ENCODE measurements at places on chromosomes 1 and 21.

GRCh38 chr1:180691322-180691913, 59.6 kb downstream of the XPR1 start:
- no peak for DNase-seq

DNA sequence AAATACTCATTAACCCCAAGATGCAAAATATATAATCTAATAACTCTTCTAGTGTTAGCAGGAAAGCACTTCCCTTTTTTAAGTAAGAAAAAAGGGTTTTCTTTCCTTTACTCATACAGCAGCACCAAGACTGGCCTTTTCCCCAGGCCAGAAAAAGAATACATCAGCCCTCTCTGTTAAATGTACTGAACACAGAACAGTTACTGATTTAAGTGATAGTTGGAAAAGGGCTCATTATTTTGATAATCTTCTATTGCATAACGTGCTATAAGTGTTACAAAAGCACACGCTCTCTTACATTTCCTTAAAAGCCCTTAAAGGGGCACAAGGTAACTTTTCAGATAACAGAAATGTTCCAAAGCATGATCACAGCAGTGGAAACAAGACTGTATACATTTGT, 142.9 kb downstream of the TIAM1 start:
- no peak for DNase-seq

DNA sequence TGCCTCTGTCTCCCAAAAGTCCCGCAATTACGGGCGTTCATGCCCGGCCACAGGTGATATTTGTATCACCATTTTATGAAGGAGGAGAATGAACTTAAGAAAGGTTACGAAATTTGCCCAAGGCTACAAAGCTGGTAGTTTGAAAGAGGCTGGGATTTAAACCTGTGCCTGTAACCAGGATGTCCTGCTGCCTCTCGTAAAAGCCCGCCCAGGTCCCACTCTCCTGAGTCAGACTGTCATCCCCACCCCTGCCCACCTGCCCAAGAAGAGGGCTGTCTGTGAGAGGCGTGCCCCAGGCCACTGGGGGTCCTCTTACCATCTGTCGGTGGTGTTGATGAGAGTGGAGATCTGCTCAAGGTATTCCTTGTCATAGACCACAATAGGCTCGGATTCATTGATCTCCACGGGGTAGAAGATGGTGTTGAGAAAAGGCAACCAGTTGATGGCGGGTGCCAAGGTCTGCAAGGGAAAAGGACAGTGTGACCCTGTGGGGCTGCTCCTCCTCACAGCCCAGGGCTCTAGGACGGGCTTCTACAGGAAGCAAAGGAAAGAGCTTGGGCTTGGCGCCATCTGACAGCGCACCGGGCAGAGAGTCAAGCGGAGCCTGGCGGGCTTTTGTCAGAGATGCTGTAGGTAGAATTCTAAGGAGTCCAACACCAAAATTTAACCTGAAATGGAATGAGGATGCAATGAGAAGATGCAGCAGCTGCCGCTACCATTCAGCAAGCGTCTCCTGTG, 43.2 kb downstream of the ECE1 start:
- DNase-seq = no peak

- no peak for DNase-seq
Observed at GRCh38 chr1:180630408-180631193, 1.2 kb upstream of the XPR1 start.

DNA sequence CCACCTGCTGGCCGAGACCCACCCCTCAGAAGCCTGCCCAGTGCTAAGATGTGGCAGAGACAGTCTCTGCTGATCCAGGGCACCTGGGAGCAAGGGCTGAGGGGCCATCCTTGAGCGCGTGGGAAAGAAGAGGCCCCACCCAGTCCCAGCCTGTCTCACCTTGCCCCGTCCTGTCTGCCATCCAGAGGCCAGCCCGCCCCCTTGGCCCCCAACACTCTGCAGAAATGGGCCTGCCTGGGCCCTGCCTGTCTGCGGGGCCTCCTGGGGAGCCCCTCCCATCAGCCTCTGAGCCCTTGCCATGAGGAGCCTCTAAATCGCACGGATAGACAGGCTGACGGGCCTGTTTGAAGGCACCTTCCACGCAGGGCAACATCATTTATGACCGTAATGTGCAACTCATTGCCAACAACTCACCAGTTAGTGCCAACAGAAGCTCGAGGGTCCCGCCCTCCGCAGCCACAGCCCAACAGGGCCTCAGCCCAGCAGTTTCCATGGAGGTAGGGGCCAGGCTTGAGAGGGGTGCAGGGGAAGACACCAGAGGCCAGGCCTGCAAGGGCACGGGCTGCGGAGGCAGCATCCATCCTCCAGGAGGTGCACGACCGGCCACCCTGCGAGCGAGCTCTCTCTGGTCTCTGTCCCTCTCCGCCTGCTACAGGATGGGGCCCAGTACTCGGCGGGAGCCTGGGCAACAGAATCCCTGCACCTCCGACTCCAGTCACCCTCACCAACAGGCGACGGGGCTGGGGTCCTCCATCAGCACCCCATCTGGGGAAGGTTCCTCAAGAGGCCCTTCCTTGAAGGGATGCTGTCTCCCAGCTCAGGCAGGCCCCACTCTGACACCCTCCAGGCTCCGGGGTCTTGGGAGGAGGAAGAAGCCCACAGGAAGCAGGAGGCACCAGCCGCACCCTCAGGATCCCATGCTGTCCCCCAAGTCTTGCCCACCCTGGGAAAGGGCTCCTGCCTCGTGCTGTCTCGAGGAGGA, 78.0 kb downstream of the MEGF6 start:
- DNase-seq = no peak

GRCh38 chr1:1942753-1943656, 23.9 kb upstream of the TMEM52 start:
- DNase-seq = no peak

GRCh38 chr21:30351534-30351933, 3.1 kb upstream of the KRTAP23-1 start:
- DNase-seq = no peak

- no peak for DNase-seq
Observed at GRCh38 chr1:105419030-105419429, 1637.4 kb upstream of the PRMT6 start.

DNA sequence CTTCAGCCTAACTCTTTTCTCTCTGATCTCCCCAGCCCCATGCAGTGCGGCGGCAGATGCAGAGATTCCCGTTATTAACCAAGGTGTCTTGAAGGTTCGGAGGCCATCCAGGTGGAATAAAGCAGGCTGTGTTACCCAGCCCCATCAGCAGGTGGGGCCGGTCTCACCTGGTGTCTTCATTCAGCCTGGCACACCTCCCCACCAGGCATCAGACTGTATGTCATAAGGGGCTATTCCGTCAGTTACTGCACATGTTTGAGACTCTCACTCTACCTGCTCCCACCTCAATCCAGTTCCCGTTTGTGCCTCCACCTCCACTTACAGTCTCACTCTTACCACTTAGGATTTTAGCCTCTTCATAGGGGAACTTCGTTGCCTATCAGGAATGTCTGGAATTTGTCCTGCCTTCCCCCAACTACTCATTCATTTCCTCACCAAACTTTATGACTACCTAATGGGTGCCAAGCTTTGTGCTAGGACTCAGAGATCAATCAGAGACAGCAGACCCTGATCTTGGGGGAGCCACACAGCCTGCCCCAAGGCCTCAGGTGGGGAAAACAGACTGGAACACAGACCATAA, 170.2 kb downstream of the PLPP3 start:
- no peak for DNase-seq

DNA sequence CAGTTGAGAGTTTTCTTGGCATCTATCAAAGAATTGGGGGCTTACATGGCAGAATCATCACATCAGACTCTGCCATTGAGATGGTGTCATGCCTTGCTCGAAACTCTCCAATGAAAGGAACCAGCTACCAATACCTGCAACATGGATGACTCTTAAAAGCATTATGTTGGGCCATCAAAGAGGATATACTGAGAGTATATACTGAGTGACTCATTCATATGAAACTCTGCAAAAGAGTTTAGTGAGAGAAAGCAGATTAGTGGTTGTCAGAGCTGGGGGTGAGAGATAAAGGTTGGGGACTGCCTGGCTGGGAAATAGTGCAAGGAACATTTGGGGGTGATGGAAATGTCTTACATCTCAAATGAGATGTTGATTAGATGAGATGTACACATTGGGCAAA, 14.7 kb upstream of the HMGB4 start:
- DNase-seq = no peak

DNA sequence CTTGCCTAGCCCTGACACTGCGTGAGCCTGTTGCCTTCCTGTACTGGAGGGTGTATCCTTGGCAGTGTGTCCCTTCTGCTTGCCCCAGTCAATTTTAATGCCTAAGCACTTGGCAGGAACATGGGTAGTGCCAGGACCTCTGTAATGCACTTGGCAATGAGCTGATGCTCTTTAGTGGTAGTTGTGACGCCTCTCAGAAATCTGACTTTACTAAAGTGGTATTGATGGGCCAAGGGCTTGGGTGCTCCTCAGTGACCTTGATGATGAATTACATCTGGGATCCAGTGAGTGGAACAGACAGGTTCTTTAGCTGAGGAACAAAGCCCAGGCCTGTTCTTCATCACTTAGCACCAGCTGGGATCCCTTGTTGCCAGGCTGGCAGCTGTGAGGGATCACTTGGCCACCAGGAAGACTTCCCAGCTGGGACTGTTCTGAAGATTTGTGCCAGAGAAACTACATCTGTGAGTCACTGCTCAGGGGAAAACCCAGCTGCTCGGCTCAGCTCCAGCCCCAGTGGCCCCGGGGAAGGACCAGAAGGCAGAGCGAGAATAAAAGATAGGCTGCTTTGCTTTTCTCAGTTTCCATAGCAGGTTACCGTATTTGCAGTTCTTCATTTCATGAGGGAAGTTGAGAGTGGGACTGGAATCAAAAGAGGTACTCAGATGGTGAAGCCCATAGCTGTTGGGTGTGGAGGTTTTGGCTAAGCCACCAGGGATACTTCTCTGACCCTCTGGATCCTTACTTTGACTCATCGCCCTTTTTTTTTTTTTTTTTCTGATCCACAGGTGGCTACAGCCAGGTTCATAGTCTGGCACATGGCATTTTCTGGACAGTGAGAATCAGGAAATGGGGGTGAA, 28.5 kb upstream of the KCNA2 start:
- no peak for DNase-seq

- no peak for DNase-seq
Observed at GRCh38 chr21:27329255-27329851, 362.5 kb upstream of the ADAMTS5 start.

DNA sequence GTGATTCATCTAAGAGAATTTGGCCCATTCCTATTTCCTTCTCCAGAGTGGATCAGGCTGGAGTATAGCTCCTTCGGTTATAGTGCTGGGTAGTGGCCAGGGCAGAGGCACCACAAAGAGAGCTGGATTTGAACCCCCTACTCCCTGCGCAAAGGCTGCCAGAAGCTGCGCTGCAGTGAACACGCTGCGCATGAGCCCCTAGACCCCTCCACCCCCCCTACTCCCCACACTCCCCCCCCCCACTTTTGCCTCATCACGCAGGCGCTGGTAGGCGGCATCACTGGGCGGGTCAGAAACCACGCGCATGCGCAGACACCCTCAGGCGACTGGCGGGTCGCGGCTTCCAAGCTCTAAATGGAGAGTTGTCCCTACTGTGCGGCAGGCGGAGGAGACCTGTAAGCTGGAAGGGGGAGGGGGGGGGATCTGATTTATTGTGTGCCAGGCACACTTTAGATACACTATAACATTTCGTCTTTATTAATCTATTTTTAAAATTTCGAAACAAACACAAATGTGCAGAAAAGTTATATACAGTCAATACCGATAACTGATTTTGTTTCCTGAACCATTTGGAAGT, 38.7 kb upstream of the HMGN1 start:
- peak; percentile 92 for DNase-seq

- no peak for DNase-seq
Observed at GRCh38 chr1:169144941-169145626, 38.6 kb downstream of the ATP1B1 start.

DNA sequence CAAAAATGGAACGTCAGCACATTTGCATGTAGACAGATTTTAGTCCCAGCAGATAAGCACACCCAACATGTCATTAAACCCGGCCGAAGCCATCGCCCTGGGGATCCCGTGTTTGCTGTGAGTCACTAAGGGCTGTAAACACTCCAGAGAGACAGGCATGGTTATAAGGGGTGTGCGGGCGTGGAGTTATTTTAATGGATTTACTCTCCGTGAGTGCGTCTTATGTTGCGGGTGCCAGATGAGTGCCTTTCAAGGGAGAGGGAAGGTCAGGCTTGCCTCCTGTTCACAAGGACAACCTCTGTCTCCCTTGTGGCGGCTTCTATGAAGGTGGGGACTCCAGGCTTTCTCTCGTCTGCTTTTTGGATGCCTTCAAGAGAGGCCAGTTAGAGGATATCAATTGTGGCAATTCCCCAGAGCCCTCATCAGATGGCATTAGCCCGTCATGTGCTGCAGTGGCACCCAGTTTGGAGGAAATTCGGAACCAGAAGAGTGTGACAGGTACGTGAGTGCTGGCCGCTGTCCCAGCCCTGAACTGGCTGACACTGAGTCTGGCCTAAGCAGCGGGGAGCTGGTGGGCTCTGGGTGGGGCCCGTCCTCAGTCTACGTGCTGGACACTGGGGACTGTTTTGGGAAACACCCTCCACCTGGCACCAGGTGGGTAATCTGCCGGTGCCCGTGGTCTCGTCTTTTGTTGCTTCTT, 223.8 kb upstream of the TMEM51 start:
- no peak for DNase-seq

DNA sequence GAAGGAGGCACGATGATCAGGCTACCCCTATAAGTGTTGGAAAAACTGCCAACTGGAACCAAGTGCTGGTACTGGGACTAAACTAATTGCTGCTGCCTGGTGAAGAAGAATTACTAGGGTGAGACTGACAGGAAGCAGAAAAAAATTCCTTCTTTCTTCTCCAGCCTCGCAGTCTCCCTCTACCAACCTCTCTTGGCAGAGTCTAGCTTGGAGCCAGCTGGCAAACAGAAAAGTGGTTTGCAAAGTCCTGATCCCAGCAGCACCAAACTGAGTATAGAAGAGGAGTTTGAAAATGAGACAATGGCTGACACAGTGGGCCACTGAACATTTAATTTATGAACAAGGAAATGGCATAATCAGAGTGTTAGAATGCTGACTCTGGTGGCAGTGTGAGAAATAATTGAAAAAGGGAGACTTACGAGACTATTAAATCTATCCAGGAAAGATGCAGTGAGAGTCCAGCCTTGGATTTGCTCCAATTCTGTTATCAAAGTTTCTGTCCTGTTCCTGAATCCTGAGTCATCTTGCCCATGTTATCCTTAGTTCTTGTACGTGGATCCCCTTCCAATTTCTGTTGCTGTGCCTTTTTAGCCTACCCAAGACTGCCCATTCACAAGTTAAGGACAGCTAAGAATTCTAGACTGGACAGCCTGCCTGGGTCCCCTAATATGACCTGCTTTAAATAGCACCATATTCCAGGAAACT, 23.7 kb upstream of the DISP1 start:
- DNase-seq = no peak

GRCh38 chr1:219587801-219588561, 24.9 kb downstream of the ZC3H11B start:
- DNase-seq = no peak

GRCh38 chr1:38183096-38183495, 136.5 kb upstream of the POU3F1 start:
- DNase-seq = no peak

DNA sequence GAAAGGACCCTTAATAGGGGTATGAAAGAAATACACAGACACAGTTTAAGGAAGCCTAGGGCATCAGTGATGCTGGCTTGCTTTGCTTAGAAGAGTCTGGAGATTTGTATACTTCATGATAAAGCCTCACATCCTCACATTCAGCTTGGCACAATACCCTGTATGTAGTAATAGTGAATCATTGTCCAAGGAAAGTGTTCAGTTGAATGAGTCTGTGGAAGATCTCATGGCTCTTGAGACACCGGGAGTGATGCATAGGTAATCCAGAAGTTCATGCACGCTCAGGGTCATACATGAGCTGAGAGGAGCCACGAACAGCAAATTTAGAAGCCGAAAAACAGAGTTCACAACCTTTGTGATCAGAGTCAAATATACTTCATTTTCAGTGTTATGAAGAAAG, 537.2 kb upstream of the TMPRSS15 start:
- DNase-seq = no peak

All from hematopoietic multipotent progenitor cell treated with erythropoietin and hydrocortisone succinate and interleukin-3 and kit ligand, for 8 days (in vitro differentiated cells).